ENCODE measurements at places on chromosomes 4 and X. TPM values are rescaled to one million over a fixed set of nuclear protein-coding genes. Genes with fewer than 3 reads are reported as not detected.
A peak's percentile ranks its signal among the peaks of the same experiment; 100 is the strongest.

The H2BW1 gene
- total RNA-seq = not detected

GRCh38 chr4:80409809-80410208, 74.3 kb downstream of the CFAP299 start:
- peak; percentile 22 for DNase-seq
- no peaks in the 10 kb centered on the region for H3K36me3 ChIP-seq
- H3K4me1 ChIP-seq = no peaks in the 10 kb centered on the region

GRCh38 chr4:78532046-78532445, 19.5 kb upstream of the ANXA3 start:
- no peak overlapping the region for H3K27ac ChIP-seq
- H3K27me3 ChIP-seq = no peaks in the 10 kb centered on the region
- no peak overlapping the region for H3K4me3 ChIP-seq
- H3K36me3 ChIP-seq = no peaks in the 10 kb centered on the region
- no peak for DNase-seq

- H3K4me1 ChIP-seq = no peaks in the 10 kb centered on the region
- H3K36me3 ChIP-seq = no peaks in the 10 kb centered on the region
- no peak overlapping the region for H3K27ac ChIP-seq
- H3K27me3 ChIP-seq = no peaks in the 10 kb centered on the region
- H3K4me3 ChIP-seq = no peak overlapping the region
These were observed 548.1 kb downstream of the PPP4R3C start for GRCh38 chrX:26915064-26915463.

The PCDH10 gene
- total RNA-seq = 4.4 TPM

The CLDN34 gene
- total RNA-seq = not detected

- no peak for DNase-seq
- no peak overlapping the region for H3K27ac ChIP-seq
- H3K4me1 ChIP-seq = no peaks in the 10 kb centered on the region
- no peaks in the 10 kb centered on the region for H3K27me3 ChIP-seq
These were observed 1471.8 kb downstream of the PCDH7 start for GRCh38 chr4:32191961-32192360.
